PC-3 (cell line): ENCODE measurements at places on chromosomes 6 and 20.

GRCh38 chr6:154039231-154039842 is at the start of gene OPRM1:
TSS of gene OPRM1 (plus strand) at chr6:154039240. CDS start at chr6:154039545, 305 bp downstream.
- DNase-seq: no peak

DNA sequence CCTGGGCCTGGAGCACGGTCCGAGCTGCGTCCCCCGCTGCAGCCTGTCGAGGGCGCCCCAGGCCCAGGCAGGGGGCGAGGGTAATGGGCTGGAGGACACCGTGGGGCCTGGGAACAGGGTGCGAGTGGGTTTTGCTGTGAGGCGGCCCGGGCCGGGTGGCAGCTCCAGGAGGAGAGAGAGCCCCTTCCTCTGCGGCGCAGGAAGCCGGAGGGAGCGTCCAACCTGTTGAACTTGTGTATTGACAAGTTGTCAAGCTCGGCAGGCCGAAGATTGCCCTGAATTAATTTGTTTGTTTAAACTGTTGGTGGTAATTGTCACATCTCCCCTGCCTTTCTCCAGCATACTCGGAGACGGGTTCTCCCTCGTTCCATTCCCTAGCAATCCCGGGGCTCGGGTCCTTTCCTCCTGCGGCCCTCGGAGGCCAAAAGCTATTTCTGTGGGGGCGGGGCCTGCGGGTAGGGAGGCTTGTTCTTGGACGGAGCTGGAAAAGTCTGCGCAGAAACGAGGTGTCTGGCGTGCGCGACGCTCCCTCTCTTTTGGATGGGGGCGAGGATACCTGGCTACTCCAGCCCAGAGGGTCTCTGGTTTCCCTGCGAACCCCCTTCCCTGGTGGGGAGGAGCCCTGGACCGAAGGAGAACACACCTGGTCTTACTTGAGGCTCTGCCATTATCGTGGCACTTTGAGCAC is 9.9 kb downstream of the NR2E1 start:
- DNase-seq: no peak

GRCh38 chr20:19934792-19935491 is 82.2 kb upstream of the NAA20 start:
- peak; percentile 27 for DNase-seq

GRCh38 chr6:133546098-133546497 is 304.9 kb downstream of the EYA4 start:
- no peak for DNase-seq
